ENCODE measurements at places on chromosomes 2 and 18.

DNA sequence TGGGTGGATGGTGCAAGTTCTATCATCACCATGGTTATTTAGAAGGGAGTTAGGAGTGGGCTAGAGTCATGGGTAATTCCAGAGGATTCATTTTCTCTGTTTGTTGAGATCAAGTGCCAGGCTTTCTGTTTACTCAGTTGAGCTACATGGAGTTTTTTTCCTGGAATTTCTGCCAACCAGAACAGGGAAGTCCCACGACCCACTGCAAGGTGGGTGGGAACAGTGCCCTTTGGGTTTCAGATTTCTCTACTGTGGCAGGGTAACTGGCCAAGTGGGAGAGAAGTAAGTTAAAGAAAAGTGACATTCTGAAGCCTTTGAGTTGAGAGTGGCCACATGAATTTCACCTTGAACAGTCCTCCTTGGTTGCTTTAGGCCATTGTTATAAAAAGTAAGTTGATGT, 138.9 kb downstream of the SLC39A10 start:
- no peak for DNase-seq

DNA sequence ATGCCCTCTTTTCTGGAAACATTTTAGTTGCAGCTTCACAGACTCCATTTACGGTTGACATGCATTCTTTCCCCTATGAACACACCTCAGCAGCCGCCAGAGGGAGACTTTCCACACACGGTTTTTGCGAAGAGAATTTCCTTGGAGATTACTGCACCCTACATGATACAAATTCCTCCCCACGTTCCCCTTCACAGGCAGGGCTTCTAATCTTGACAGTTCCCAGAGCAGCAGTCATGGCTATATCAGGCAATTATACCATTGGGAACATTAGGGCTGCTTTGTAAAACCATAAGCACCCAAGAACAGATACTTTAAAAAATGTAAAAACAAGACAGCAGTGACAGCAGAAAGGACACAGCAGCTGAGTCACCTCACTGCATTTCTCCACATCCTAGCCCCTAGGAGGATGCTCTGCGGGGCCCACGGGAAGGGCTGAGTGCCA, 253.8 kb downstream of the TGIF1 start:
- no peak for DNase-seq

GRCh38 chr2:34126279-34126678, 527.2 kb upstream of the FAM98A start:
- no peak for DNase-seq

GRCh38 chr2:106316915-106317314, 122.8 kb upstream of the UXS1 start:
- DNase-seq: no peak

GRCh38 chr18:6363216-6363615, 51.5 kb downstream of the L3MBTL4 start:
- no peak for DNase-seq

DNA sequence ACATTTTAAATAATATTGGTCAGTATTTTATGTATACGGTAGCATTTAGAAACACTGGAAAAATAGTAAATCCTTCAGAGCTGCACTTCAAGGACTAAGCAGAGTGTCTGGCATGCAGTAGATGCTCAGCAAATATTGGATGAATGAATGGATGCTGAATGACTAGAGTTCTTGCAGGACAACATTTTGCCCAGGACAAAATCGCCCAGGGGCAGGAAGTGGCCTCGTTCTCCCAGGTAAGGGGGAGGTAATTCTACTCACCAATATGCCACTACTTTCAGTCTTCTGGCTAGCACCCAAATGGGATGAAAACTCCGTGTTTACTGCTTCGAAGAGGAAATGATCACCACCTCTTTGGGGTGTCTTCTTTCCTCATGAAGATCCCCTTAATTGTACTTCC, 4.0 kb upstream of the DGUOK start:
- DNase-seq: no peak

DNA sequence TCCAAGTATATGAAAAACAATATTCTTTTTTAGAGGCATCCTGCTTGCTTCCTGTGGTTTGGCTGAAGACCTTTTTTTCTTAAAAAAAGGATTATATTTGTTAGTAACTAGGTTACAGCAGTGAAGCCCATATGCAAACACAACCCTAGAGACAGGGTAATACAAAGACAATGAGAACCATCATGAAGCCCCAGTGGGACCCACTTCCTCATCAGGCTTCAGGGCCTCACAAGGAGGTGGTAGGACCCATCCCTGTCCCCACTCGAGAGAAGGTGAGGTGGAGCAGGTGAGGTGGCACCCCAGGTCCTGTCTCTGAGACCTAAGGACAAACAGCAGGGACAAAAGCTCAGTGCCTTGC, 80.3 kb downstream of the EDAR start:
- DNase-seq: no peak

DNA sequence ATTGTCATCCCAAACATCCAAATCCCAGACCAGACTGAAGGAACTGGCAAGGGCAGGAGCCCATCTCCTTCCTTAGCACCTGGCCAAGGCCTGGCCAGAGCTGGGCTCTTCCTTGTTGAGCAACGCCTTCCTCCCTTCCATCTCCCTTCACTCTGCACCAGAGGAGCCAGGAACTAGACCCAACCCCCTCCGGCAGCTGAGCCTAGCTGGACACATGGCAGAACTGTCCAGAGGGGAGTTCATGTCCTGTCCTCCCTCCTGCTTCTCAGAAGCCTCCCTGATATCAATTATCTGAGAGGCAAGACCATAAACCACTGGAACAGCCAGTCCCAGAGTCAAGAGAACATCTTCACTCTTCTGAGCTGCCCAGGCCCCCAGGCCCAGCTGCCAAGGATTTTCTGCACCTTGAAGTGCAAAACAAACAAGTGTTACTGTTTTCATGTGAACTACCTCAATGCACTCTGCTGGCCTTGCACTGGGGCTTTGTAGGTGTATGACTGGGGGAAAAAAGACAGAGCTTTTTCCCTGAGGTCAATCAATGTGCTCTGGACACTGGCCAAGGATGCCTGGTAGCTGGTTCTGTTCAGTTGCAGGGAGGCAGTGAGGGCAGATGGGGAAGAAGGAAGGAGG, 107.6 kb upstream of the MSH6 start:
- DNase-seq: no peak

All from effector memory CD8-positive, alpha-beta T cell (primary cell).